T-cell (primary cell): ENCODE measurements at places on chromosomes 6 and 20.

DNA sequence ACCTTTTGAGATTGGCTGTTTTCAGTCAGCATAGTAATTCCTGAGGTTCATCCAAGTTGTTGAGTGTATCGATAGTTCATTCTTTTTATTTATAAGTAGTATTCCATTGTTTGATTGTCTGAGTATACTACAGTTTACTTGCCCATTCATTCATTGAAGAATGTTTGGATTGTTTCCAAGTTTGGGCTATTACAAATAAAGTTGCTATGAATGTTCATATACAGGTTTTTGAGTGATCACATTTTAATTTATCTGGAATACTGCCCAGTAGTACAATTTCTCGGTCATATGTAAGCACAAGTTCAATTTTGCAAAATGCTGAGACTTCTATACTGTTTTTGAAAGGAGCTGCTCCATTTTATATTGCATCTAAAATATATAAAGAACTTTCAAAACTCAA is 14.2 kb upstream of the EPHA7 start:
- DNase-seq = no peak

DNA sequence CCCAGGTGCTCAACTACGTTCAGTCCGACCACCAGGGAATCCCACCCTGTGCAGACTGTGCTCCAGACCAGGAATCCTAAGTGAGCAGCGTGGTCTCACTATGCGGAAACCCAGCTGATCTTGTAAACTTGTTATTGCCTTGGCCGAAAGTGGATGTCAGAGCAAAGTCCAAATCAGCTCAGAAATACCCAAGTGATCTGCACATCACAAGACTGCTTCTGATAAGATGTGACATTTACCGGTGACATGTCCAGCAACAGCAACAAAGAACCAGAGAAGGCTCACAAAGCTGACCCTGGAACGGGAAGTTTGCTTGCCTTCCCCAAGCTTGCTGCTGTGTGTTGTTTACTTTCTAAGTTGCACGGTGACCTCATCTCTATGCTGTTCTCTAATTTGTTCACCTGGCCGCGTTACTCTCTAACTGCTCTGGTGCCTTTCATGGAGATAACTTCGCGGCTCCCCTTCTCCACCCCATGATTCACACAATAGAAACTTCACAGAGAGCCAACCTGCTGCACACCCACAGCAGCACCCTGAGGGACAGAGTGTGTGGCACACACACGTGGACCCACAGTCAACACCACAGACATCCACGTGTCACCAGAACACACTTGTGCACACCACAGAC is 1.7 kb downstream of the BNIP5 start:
- DNase-seq = no peak

DNA sequence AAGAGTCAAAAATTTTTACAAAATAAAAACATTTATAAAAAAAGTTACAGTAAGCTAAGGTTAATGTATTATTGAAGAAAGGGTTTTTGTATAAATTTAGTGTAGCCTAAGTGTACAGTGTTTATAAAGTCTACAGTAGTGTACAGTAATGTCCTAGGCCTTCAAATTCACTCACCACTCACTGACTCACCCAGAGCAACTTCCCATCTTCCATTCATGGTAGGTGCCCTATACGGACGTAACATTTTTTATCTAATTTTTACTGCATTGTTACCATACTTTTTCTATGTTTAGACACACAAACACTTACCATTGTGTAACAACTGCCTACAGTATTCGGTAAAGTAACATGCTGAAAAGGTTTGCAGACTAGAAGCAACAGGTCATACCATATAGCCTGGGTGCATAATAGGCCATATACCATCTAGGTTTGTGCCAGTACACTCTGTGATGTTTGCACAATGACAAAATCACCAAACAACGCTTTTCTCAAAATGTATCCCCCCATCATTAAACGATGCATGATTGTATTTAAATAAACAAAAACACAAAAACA is 6.0 kb downstream of the MTFR2 start:
- DNase-seq = no peak

DNA sequence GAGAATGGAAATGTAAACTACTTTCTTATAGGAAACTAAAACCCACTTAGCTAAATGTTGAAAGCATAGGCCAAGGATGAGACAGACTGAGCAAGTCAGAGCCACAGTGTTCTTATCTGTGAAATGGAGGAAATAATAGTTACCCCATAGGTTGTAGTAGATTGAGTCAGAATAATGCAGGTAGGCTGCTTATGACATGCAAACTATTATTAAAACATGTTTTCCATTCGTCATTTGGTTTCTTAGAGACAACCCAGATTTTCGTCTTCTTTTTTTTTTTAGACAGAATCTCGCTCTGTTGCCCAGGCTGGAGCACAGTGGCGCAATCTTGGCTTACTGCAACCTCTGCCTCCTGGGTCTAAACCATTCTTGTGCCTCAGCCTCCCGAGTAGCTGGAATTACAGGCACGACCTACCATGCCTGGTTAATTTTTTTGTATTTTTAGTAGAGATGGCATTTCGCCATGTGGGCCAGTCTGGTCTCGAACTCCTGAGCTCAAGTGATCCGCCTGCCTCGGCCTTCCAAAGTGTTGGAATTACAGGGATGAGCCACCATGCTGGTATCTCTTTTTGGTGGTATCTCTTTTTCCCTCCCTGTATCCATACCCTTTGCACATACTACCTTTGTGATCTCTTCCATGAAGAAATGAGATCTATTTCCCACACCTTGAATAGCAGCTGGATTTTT is 196.5 kb upstream of the ZNF217 start:
- DNase-seq = no peak

GRCh38 chr20:2745060-2745910 is 52.7 kb downstream of the EBF4 start:
- DNase-seq = peak; percentile 22
